Transverse colon (tissue), 4 donors: ENCODE measurements at places on chromosomes 1 and 21. TPM values are rescaled to one million over a fixed set of nuclear protein-coding genes. Genes with fewer than 3 reads are reported as not detected.

DNA sequence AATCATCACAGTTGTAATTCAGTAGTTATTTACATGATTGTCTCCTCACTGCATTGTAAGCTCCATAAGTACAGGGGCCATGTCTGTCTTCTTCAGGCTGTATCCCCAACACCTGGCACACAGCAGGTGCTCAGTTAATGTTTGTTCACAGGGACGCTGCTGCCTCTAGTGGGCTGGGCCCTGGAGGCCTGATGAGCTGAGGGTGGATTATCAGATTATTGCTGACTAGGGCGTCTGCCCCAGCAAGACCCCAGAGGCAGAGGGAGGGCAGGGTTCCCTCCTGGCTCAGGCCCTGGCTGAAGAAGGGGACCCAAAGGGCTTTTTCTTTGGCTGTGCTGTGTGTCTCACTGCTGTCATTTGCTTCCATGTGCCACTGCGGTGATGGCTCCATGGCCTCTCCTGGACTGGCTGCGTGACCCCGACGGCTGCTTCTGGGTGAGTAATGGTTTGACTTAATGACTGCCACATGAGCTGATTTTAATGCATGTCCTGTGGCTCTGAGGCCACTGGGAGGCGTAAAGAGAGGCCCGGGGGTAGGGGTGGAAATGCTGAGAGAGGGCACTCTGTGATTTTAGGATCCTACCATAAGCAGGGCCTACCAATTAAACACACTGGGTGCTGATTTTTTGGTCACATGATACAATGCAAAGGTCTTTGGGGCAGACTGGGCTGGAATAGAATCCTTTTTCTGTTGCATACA is 20.8 kb upstream of the EPB41 start:
- DNase-seq = no peak
- no peak overlapping the region for H3K4me3 ChIP-seq
- H3K36me3 ChIP-seq = no peaks in the 10 kb centered on the region
- H3K4me1 ChIP-seq = no peaks in the 10 kb centered on the region

GRCh38 chr1:4637616-4638344 is 16.6 kb upstream of the AJAP1 start:
- H3K36me3 ChIP-seq = no peaks in the 10 kb centered on the region
- no peak for DNase-seq
- peaks cover 5% of the 10 kb centered on the region for H3K27me3 ChIP-seq
- H3K27ac ChIP-seq = no peak overlapping the region
- no peaks in the 10 kb centered on the region for H3K4me1 ChIP-seq
- H3K4me3 ChIP-seq = no peak overlapping the region

DNA sequence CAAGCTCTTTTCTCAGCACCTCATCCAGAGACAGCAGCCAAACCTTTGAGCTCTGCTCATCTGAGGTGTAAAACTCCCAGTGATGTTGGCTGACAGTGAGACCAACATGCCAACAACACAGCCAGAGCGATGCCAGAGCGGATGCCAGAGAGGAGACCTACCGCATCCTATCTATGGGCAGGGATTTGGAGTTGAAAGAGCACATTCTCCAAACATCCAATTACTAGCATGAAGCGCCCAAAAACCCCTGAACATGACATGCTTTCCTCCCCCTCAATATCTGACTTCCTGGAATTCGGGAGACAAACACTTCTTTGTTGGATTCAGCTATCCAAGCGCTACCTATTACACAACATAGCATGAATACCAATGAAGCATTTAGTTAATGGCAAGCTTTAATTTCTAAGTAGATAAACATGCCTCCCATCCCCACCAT is 23.1 kb upstream of the PAXBP1 start:
- H3K27ac ChIP-seq = no peak overlapping the region
- no peaks in the 10 kb centered on the region for H3K27me3 ChIP-seq
- H3K36me3 ChIP-seq = no peaks in the 10 kb centered on the region
- no peak for DNase-seq
- H3K4me1 ChIP-seq = no peaks in the 10 kb centered on the region

DNA sequence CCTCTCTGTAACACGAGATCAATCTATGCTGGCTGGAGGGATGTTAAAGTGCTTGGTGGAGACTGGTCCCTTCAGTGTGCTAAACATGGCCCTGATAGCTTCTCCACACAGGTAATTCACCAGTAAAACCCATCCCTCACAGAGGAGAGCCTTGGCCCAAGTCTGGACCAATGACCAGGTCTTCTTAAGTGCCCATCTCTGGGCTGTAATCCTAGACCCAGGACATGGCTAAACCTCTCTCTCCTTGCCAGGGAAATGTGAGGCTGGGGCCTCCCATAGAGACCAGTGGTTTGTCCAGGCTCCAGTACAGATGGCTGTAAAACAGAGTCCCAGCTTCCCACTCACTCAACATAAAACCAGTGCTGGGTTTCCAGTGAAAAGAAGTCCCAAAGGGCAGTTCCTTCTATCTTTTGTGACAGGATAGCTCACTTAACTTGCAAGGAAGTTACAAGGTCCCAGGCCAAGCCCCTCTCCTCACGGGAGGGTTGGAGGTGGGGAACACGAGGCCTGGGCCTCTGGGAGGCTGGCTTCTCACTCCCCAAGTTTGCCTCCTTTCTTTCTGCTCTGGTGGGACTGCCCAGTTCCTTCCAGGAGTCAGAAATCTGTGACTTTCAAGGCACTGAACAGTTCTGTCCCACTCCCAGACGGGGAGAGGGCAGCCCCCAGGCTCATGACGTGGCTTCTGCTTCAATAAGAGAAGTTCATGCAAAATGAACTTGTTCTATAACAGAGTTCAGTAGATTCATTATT is 2.2 kb upstream of the KIF17 start:
- H3K4me1 ChIP-seq = peaks cover 2% of the 10 kb centered on the region
- H3K4me3 ChIP-seq = no peak overlapping the region
- H3K36me3 ChIP-seq = no peaks in the 10 kb centered on the region
- H3K27ac ChIP-seq = no peak overlapping the region
- peak; percentile 1 for DNase-seq
- peaks cover 32% of the 10 kb centered on the region for H3K27me3 ChIP-seq

DNA sequence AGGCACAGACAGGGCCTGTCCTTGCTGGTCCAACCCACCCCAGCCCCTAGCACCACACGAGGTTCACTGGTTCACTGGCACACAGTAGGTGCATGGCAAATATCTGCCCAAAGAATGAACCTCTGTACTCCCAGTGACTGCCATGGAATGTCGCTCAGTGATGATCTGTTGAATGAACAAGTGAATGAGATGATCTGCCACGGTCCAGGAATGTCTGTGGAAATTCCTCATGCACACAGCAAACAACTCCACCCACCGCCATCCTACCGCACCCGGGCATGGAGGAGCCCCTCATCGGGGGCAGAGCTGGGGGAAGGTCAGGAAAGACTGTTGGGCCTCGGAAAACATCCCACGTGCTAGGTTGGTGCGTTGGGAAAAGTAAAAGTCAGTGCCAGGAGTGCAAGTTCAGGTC is 1.7 kb downstream of the HSPG2 start:
- H3K27me3 ChIP-seq = no peaks in the 10 kb centered on the region
- H3K4me3 ChIP-seq = peak overlapping the region; percentile 71
- DNase-seq = no peak
- no peaks in the 10 kb centered on the region for H3K36me3 ChIP-seq

- no peak overlapping the region for H3K4me3 ChIP-seq
- H3K27me3 ChIP-seq = peaks cover 14% of the 10 kb centered on the region
- DNase-seq = no peak
- no peak overlapping the region for H3K27ac ChIP-seq
- H3K36me3 ChIP-seq = no peaks in the 10 kb centered on the region
Observed at GRCh38 chr21:36105327-36105842, 29.5 kb upstream of the CBR3 start.

- no peaks in the 10 kb centered on the region for H3K4me1 ChIP-seq
- no peak overlapping the region for H3K27ac ChIP-seq
- H3K36me3 ChIP-seq = peaks cover 44% of the 10 kb centered on the region
- H3K4me3 ChIP-seq = no peak overlapping the region
- peak; percentile 36 for DNase-seq
Observed at GRCh38 chr1:3785456-3786157, 10.7 kb downstream of the LRRC47 start.

DNA sequence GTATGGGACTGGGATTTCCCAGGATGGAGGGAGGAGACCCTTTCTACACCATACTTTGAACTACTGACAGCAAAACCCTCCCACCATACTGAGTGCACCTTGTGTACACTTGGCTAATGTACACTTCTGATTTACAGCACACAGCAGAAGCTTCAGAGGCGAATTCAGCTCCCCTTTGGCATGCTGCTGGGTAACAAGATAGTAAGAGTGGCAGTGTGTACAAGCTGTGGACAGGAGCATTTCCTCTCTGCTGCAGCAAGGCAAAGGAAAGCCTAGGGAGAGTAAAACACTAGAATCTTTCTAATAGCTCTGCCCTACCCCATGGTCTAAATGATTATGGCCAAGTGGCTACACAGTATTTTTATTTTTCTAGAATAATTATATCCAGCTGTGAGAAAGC is 83.9 kb upstream of the ARTN start:
- no peaks in the 10 kb centered on the region for H3K36me3 ChIP-seq
- DNase-seq = no peak
- H3K4me1 ChIP-seq = peaks cover 16% of the 10 kb centered on the region

DNA sequence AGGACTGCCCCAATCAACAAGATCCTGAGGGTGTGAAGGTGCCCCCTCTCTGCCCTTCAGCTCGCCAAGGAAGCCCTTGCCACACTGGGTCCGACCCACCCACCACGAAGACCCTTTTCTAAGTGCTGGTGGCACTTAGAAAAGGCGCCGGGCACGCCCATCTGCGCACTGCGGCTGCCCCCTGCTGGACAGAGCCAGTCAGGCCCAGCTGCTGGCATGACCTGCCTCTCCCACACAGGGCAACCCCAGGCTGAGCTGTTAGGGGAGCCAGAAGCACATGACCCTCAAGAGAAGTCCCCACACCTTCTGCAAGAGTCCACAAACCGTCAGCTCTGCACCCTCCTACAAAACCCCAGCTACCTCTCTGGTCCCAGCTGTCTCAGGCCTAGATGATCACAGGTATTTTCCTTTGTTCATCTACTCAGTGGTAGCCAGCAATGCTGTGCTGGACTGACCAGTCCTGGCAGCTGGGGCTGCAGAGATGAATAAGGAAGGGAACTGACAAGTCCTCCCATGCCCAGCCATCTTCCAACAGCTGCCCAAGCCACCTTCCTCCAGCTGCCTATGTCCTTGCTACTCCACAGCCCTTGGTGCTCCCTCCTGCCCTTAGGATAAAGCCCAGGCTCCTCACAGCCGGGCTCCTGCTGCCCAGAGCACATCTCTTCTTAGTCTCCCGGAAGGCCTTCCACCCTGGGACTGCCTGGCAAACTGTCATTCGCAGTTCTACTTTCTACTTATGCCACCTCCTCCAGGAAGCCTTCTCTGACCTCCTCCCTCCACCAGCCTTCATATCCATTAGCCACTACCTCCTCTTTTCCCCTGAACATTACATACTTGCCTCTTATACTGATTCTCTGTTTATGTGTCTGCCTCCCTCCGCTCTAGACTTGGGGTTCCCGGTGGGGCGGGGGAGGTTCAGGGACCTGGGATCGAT is 39.8 kb upstream of the ZC3H12A start:
- H3K36me3 ChIP-seq = no peaks in the 10 kb centered on the region
- H3K27ac ChIP-seq = no peak overlapping the region
- H3K4me1 ChIP-seq = no peaks in the 10 kb centered on the region
- DNase-seq = peak; percentile 66
- peaks cover 44% of the 10 kb centered on the region for H3K27me3 ChIP-seq

DNA sequence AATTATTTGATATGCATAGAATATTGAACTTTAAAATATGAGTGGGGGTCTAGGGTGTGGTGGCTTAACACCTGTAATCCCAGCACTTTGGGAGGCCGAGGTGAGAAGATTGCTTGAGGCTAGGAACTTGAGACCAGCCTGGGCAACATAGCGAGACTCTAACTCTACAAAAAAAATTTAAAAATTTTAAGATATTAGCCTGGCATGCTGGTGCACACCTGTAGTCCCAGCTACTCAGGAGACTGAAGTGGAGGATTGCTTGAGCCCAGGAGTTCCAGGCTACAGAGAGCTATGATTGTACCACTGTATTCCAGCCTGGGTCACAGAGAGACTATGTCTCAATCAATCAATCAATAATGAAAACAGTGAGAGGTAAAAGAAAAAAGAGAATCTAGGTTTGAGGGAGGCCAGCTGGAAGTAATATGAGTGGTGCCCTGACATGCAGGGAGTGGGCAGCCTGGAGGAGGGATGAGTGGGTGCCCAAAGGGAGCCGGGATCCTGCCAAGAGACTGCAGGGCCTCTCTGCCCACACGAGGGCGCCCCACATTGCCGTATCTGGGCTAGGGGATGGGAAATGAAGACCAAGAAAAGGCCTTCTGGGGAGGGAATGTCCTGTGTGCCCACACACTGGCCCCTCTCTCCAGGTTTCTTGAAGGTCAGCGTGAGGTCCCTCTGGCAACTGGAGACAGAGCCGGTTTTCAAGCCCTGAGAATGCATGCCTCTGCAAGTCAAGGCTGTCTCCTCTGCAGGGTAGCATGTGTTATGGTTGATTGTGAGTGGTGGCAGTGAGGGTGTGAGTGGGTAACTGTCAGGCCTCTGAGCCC is 93.9 kb upstream of the PPM1J start:
- H3K36me3 ChIP-seq = no peaks in the 10 kb centered on the region
- no peaks in the 10 kb centered on the region for H3K4me1 ChIP-seq
- no peaks in the 10 kb centered on the region for H3K27me3 ChIP-seq

GRCh38 chr1:159791031-159791430 is 10.3 kb downstream of the DUSP23 start:
- H3K27ac ChIP-seq = no peak overlapping the region
- H3K4me3 ChIP-seq = no peak overlapping the region
- peaks cover 9% of the 10 kb centered on the region for H3K27me3 ChIP-seq
- DNase-seq = no peak
- no peaks in the 10 kb centered on the region for H3K4me1 ChIP-seq
- no peaks in the 10 kb centered on the region for H3K36me3 ChIP-seq

GRCh38 chr1:29648798-29649188 is 412.5 kb downstream of the PTPRU start:
- no peak overlapping the region for H3K4me3 ChIP-seq
- H3K27me3 ChIP-seq = no peaks in the 10 kb centered on the region
- DNase-seq = no peak
- H3K27ac ChIP-seq = no peak overlapping the region
- H3K36me3 ChIP-seq = no peaks in the 10 kb centered on the region

- no peaks in the 10 kb centered on the region for H3K27me3 ChIP-seq
- DNase-seq = no peak
- H3K4me1 ChIP-seq = no peaks in the 10 kb centered on the region
- H3K36me3 ChIP-seq = no peaks in the 10 kb centered on the region
Observed at GRCh38 chr1:10612436-10613160, 137.8 kb downstream of the PEX14 start.

GRCh38 chr1:26739329-26739914 is 43.6 kb downstream of the ARID1A start:
- no peaks in the 10 kb centered on the region for H3K27me3 ChIP-seq
- H3K4me3 ChIP-seq = no peak overlapping the region
- DNase-seq = no peak

GBP6 gene
- total RNA-seq = not detected

S100A1 gene
- not detected for total RNA-seq

DCST2 gene
- total RNA-seq = 4.6 TPM

AVPR1B gene
- total RNA-seq = 14.1 TPM

TMEM52 gene
- 5.2 TPM for total RNA-seq

TSHB gene
- total RNA-seq = not detected
